ENCODE measurements at places on chromosomes 12 and 14.

- no peak for DNase-seq
These were observed 74.9 kb upstream of the BCAT1 start for GRCh38 chr12:25023808-25024207.

- DNase-seq: no peak
These were observed 278.2 kb downstream of the PDZRN4 start for GRCh38 chr12:41466300-41466699.

DNA sequence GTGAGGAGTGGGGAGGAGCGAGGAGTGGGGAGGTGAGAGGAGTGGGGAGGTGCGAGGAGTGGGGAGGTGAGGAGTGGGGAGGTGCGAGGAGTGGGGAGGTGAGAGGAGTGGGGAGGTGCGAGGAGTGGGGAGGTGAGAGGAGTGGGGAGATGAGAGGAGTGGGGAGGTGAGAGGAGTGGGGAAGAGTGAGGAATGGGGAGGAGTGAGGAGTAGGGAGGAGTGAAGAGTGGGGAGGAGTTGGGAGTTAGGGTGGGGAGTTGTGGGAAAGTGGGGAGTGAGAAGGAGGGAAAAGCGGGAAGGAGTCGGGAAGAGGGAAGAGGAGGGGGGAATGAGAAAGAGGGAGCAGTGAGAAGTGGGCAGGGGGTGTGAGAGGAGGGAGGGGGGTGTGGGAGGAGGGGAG lies 86.1 kb downstream of the B4GALNT3 start:
- DNase-seq: no peak

DNA sequence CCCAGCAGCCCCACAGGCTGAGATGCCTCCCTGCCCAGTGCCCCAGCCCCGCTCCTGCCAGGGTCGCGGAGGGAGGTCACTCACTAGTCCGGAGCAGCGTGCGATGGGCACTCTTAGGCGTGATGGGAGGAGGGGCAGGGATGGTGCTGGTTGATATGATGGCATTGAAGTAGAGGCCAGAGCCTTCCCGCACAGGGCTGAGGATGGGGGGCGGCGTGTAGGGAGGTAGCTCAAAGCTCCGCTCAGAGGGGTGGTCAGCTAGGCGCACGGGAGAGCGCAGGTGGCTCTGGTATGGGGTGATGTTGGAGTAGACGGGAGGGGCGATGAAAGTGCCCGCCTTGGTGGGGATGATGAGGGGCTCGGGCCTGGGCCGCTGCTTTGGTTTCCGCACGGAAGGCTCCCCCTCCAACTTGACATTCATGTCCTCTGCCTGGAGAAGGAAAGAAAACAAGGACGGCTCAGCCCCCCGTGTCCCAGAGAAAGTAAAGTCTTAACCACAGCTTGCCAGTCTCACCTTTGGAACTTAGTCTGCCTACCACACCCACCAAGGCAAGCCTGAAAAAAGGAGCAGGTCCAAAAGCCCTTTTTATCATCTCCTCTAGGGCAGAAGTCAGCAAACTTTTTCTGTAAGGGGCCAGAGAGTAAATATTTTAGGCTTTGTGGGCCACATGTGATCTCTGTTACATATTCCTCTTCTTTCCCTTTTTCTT lies 15.5 kb upstream of the PNMA1 start:
- DNase-seq: no peak

DNA sequence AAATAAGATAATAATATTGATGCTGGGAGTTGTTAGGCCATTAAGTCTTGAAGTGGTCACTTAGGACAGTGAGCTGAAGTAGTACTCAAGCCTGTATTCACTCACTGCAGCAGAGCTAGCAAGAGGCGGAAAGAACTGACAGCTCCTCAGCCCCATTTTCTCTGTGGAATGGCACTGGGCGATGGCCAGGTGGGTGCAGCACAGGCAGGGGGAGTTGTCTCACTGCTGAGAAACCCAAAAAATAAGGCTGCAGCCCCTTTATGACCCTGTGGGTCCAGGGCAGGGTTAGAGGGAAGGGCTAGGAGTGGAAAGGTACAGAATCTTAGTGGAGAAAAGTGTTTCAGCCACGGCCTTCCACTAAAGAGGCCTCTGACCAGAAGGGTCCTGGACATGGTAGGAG lies 35.5 kb downstream of the PDZRN4 start:
- DNase-seq: no peak

All from non-pigmented ciliary epithelial cell (primary cell).